Peyer's patch (tissue), 4 donors: ENCODE measurements at places on chromosomes 6 and 20.

DNA sequence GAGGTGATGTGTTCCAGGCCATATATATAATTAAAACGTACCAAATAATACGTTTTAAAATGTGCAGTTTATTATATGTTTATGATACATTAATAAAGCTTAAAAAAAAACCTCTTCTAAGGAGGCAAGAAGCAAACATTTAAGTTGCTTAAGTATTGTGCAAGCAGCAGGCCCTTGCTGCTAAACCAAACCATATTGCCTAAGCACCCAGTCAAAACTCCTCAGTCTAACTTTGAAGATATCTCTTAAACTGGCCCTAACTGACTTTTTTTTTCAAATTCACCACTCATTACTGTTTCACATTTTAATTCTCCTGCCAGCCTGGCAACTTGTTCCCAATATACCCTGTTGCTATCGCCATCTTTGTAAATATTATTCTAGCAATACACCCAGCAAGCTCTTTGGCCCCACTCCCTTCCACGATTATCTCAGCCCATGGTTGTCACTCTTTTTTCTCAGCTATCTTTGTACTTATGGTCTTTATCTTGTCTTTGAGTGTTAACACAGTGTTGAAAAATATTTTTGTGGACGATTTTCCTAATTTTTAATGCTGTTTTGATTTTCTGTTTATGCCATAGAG lies 60.9 kb downstream of the C6orf58 start:
- H3K27ac ChIP-seq, result no peak overlapping the region
- no peaks in the 10 kb centered on the region for H3K36me3 ChIP-seq
- no peaks in the 10 kb centered on the region for H3K27me3 ChIP-seq
- H3K4me1 ChIP-seq, result no peaks in the 10 kb centered on the region
- DNase-seq, result no peak

DNA sequence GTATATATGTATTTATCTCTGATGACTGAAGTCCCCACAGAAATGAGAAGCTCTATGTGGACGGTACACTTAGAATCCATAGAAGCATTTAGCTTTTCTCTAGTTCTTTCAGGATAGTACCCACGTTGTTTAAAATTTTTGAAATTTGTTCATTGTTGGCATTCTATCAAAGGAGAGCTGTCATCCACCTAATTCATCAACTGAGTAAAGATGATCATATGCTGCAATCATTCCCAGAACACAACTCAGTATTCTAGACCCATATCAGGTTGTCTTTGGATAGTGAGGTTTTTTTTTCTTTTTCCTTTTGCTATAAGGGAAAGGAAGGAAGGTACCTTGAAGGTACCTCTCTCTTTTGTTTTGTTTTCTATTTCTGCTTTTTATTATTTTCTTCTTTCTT lies 9.3 kb downstream of the SERAC1 start:
- no peaks in the 10 kb centered on the region for H3K27me3 ChIP-seq
- H3K4me1 ChIP-seq, result no peaks in the 10 kb centered on the region
- H3K4me3 ChIP-seq, result no peak overlapping the region
- H3K36me3 ChIP-seq, result no peaks in the 10 kb centered on the region

DNA sequence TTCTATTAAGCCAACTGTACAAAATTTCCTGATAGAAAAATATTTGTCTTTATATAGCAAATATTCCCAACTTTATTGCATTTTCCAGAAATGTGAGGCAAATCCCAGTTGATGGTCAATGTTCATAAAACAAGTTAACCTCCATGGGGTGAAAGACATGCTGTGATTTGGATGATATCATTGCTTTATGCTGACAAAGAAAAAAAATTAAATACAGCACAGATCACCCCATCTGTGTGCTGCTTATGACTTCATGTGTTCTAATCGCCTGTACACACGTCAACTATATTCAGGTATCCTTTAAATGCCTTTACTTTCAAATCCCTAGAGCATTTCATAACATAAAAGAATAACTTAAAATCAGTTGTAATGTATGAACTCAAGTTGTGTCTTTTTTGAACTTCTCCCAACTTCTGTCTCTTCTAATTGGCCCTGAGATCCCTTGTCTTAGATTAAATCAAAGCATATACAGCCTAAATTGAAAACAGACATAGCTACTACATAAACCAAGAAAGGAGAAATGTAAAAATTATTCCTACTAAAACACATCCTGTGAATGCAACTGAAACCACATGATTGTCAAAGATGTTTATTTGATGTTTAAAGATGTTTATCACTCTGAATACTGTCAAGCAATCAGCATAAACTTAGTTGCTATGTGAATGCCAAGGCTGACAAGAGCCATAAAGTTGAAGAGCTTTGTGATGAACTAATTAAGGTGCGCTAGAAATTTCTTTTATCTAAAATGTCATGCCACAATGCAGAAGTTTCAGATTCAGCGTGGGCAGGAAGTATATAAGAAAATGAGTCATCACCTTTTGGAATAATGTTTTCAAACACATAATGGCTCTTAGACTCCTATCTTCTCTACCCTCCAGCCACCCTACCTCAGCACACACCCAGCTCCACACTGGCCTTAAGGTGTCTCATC lies 68.7 kb downstream of the FILIP1 start:
- no peak for DNase-seq
- H3K27me3 ChIP-seq, result no peaks in the 10 kb centered on the region
- H3K36me3 ChIP-seq, result no peaks in the 10 kb centered on the region
- no peaks in the 10 kb centered on the region for H3K4me1 ChIP-seq

DNA sequence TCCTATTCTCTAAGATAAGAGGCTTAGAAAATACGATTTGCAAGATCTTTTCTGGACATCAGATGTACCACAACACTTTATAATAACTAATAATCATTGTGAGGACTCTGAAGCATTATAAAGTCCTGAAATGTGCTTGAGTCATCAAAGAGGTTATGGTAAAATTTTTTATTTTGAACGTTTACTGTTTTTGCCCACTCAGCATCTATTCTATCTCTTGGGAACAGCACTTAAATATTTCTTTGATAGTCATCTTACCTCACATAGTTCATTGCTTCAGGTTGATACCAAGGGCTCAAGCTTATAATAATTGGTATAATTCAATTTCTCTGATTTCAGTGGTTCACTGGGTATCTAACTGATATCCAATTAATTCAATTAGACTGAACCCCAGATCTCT lies 700.5 kb downstream of the KHDRBS2 start:
- H3K27ac ChIP-seq, result no peak overlapping the region
- H3K36me3 ChIP-seq, result no peaks in the 10 kb centered on the region
- DNase-seq, result no peak
- H3K4me1 ChIP-seq, result no peaks in the 10 kb centered on the region
- H3K4me3 ChIP-seq, result no peak overlapping the region

GRCh38 chr6:12171717-12172116 lies 118.4 kb upstream of the EDN1 start:
- H3K4me1 ChIP-seq, result no peaks in the 10 kb centered on the region
- DNase-seq, result no peak
- no peak overlapping the region for H3K4me3 ChIP-seq
- no peak overlapping the region for H3K27ac ChIP-seq
- no peaks in the 10 kb centered on the region for H3K27me3 ChIP-seq

- H3K4me3 ChIP-seq, result no peak overlapping the region
- no peaks in the 10 kb centered on the region for H3K4me1 ChIP-seq
- H3K27ac ChIP-seq, result no peak overlapping the region
- H3K27me3 ChIP-seq, result no peaks in the 10 kb centered on the region
- H3K36me3 ChIP-seq, result no peaks in the 10 kb centered on the region
Observed at GRCh38 chr20:38395165-38395564, 40.0 kb downstream of the SNHG17 start.

- H3K27me3 ChIP-seq, result no peaks in the 10 kb centered on the region
- no peak for DNase-seq
- no peak overlapping the region for H3K4me3 ChIP-seq
- H3K27ac ChIP-seq, result no peak overlapping the region
- H3K36me3 ChIP-seq, result no peaks in the 10 kb centered on the region
- H3K4me1 ChIP-seq, result no peaks in the 10 kb centered on the region
Observed at GRCh38 chr6:19864285-19864684, 27.1 kb downstream of the ID4 start.

GRCh38 chr6:38168699-38169098 lies 349.2 kb downstream of the ZFAND3 start:
- H3K4me1 ChIP-seq, result no peaks in the 10 kb centered on the region
- no peaks in the 10 kb centered on the region for H3K27me3 ChIP-seq
- H3K36me3 ChIP-seq, result no peaks in the 10 kb centered on the region
- no peak overlapping the region for H3K4me3 ChIP-seq
- no peak for DNase-seq

DNA sequence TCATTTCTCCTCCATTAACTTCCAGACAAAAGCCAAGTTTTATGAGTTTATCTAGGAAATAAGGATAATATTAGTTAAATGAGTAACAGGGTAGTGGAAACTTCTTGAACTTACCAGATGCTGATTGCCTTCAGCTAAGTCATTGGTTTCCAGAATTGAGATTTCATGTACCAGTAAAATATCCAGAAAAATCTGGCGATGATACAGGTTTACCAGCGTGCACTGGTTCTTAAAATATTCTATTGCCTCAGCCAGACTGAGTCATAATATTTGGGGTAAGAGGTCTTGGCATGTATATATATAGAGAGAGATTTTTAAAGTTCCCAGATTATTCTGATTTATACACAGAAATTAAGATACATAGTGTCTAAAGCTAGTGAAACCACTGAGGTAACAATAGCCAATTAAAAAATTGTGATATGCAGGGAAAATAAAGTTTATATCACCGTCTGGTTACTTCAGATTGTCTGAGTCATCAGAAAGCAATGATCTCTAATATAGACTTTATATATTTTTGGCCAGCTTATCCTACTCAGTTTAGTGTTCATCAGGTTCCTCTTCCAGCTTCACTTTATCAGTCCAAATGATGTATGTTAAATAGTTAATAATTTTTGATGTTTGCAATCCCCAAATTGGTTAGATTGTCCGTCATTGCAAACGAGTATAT lies 39.5 kb upstream of the SDHAF4 start:
- H3K27me3 ChIP-seq, result no peaks in the 10 kb centered on the region
- H3K36me3 ChIP-seq, result peaks cover 60% of the 10 kb centered on the region
- no peak overlapping the region for H3K27ac ChIP-seq
- no peaks in the 10 kb centered on the region for H3K4me1 ChIP-seq
- no peak for DNase-seq
- no peak overlapping the region for H3K4me3 ChIP-seq

DNA sequence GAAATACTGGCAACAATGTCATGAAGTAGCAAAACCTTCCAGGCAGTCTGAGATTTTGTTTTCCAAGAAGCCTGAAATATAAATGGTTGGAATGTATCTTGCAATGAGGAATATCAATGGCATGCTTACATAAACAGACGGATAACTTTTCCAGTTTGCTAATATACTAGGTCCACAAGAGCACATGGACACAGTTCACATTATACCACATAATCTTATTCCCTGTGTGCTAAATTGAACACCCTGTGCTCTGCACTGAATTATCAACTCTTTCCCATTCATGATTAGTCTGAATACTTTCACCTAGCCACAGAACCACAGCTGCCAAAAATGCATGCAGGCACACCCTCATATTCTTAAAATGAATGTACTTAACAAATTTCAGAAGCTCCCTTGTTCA lies 274.3 kb downstream of the COL12A1 start:
- no peak for DNase-seq
- no peaks in the 10 kb centered on the region for H3K27me3 ChIP-seq
- H3K4me1 ChIP-seq, result no peaks in the 10 kb centered on the region
- H3K27ac ChIP-seq, result no peak overlapping the region

DNA sequence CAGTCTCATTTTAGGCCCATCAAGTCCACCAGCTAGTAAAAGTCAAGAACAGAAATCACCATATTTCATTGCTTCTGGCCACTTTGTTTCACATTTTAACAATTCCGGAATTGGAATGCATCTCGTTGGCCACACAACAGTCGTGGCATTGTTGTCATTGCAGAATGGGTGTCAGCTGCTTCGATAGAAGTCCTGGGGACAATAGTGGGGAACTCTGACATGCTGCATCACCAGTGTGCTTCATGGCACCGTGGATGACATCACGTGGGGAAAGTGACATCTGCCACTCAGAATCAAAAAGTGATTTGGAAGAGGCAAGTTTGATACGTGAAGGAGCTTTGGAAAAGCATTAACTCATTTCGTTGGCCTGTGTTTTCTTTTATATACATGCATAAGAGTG lies 43.8 kb upstream of the XRN2 start:
- H3K4me3 ChIP-seq, result no peak overlapping the region
- no peaks in the 10 kb centered on the region for H3K4me1 ChIP-seq
- DNase-seq, result no peak
- H3K27me3 ChIP-seq, result no peaks in the 10 kb centered on the region
- no peaks in the 10 kb centered on the region for H3K36me3 ChIP-seq

- peak overlapping the region; percentile 56 for H3K27ac ChIP-seq
- DNase-seq, result no peak
- H3K27me3 ChIP-seq, result no peaks in the 10 kb centered on the region
Observed at GRCh38 chr20:59122566-59122919, 41.1 kb upstream of the ZNF831 start.

- no peaks in the 10 kb centered on the region for H3K4me1 ChIP-seq
- H3K4me3 ChIP-seq, result no peak overlapping the region
- DNase-seq, result no peak
- no peaks in the 10 kb centered on the region for H3K27me3 ChIP-seq
- H3K36me3 ChIP-seq, result no peaks in the 10 kb centered on the region
- no peak overlapping the region for H3K27ac ChIP-seq
Observed at GRCh38 chr6:123022975-123023374, 26.9 kb downstream of the CLVS2 start.
